Stimulated activated CD8-positive, alpha-beta memory T cell treated with anti-CD3 and anti-CD28 coated beads, Interleukin-7, amount 100 ng/mL, for 24 hours (primary cell): ENCODE measurements at places on chromosomes 1 and 21.

GRCh38 chr21:36477559-36477958, 2.4 kb downstream of the CLDN14 start:
- no peak for DNase-seq

GRCh38 chr21:25171438-25171837, 435.8 kb downstream of the MRPL39 start:
- DNase-seq, result no peak

- no peak for DNase-seq
These were observed 15.2 kb upstream of the KCNQ4 start for GRCh38 chr1:40768146-40768990.

- DNase-seq, result no peak
These were observed 82.6 kb upstream of the PTGFR start for GRCh38 chr1:78408192-78408591.

GRCh38 chr1:48675251-48675650, 101.4 kb downstream of the BEND5 start:
- no peak for DNase-seq
